ENCODE measurements at places on chromosomes 12 and 14.
A peak's percentile ranks its signal among the peaks of the same experiment; 100 is the strongest.

DNA sequence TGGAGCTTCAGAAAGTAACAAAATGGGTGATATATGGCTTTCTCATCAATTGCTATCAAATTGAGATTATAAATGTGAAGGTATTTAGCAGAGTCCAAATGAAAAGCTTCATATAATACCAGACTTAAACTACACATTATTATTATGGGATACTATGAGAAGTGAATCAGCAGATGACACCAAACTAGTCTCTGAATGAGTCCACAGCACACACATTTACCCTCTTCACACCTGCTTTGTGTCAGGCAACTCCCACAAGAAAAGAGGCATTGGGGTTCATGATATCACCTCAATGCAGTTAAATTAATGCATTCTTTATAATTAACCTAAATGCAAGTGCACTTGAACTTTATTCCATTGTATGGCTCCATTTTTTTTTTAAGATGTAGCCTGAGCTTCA lies 330.5 kb downstream of the BCL11B start:
- DNase-seq, result no peak

DNA sequence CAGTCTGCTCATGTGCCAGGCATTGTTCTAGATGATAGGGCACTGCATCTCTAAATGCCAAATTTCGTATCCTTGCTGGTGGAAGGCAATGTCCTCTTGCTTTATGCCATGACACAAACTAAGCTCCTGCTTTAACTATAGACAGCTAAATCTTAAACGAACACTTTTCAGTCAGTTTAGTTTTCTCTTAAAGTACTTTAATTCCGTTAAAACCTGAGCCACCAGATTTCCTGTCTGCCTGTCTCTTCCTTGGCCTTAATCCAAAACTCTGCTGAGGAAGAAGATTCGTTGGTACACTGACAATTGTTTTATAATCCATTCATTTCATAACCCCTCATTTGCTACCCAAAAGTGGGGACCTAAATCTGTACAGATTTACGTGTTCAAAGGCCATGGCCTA lies 194.4 kb upstream of the BCL2L14 start:
- no peak for DNase-seq

GRCh38 chr12:47722136-47722834 lies 3.0 kb downstream of the ENDOU start:
- no peak for DNase-seq

GRCh38 chr14:64410084-64410774 lies 22.1 kb downstream of the MTHFD1 start:
- DNase-seq, result no peak

- peak; percentile 9 for DNase-seq
Measured at GRCh38 chr14:96987086-96987474, 189.9 kb downstream of the VRK1 start.

DNA sequence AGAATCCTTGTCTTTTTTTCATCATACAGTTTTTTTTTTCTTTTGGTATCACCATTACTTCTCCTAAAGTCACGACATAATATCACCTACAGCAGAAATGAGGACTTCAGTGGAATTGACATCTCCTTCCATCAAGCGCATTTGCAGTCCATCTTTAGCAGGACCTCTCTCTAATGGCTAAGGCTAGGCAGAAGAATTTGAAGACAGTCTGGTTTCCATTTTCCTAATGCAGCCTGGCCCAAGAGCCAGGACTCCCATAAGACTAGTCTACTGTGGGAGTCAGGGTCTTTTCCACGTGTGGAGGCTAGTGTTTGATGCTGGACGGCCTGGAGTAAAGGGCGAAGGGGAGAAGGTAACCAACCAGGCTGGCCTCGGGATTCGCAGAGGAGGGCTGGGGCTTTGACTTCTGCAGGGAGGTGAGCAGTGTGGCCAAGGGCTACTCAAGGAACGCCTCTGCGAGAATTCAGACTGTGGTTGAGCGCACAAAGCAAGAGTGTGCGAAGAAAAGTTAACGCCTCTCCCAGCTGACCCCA lies 769 bp upstream of the ZNF740 start:
- no peak for DNase-seq

DNA sequence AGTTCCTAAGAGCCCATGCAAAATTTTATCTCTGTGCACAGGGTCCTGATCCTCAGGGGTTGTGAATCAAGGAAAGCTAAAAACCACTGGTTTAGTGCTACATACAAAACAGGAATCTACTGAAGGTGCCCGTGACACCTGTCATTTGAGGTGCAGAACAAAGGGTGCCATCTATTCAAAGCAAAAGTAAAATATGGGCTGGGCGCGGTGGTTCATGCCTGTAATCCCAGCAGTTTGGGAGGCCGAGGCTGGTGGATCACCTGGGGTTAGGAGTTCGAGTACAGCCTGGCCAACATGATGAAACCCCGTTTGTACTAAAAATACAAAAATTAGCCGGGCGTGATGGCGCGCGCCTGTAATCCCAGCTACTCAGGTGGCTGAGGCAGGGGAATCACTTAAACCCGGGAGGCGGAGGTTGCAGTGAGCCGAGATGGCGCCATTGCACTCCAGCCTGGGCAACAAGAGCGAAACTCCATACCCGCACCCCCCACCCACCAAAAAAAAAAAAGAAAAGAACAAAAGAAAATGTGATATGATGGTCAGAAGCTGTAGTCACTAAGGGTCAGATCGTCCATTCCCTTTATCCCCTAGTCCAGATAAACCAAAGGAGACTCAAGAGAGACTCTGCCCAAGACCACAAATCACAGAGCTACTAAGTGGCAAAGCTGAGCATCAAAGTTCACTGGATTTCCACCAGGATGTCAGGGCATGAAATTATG lies 3.4 kb downstream of the PPTC7 start:
- no peak for DNase-seq

DNA sequence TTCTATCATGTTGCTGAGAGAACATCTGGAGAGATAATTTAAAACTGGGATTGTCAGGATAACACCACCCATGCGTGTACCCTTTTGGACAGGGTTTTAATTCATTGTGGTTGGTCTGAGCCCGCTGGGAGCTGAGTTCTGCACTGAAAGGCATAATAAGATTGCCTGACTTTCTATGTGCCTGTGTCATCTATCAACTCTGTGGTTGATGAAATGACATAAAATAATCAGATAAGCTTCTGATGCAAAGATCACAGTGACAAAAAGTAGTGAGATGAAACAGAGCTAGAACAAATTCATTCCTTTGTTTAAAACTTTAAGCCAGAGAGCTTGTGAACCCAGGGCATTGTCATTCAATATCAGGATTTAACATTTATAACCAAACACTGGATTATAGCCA lies 98.7 kb downstream of the BBS10 start:
- DNase-seq, result no peak

- DNase-seq, result no peak
Measured at GRCh38 chr14:50062438-50063085, 53.8 kb downstream of the VCPKMT start.

DNA sequence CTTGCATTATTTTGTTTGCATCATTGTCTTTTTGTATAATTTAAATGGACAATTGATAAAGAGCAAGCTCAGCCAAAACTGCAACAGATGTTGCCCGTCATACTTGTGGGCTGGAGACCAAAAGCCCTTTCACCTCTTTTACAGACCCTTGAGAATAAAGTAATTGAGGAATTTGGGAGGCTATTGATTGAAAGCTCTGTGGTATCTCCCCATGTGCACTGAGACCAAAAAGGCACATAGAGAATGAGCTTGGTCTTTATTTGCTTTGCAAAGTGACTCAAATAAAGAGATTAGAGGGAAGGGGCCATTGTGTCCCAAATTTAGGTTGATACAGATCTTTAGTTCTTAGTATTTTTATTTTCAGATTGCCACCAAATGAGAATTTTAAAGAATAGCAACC lies 617.6 kb downstream of the TRHDE start:
- DNase-seq, result no peak

DNA sequence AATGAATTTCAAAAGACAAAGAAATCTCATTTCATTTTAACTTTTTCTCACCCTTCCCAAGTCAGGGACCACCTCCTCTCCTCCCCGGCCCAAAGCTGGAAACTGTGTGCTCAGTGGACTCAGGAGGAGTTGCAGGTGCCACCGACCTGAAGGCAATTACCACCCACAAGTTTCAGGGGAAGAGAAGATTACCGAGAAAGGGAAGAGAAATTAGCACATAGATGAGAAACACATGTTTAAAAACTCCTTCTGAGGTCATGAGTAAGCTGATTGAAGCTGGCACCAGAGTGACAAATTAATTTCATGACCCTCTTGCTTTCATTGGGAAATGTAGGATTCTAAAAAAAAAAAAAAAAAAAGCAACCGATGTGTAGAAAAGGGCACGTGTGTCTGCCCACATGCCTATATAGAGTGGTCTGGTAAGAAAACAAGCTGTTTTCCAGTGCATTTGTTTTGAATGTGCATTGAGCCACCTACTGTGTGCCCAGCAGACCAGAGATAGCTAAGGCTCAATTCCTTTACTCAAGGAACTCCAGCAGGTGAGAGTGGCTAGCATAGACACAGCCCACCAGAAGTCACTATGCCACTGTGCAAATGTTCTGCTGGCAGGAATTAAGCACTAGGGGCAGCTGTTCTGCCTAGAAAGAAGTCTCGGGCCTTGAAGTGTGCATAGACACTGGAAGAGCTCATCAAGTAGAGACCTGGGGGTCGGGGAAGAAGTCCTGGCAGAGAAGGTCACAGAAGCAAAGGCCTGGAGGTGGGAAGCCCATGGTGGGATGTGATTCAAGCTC lies 30.5 kb downstream of the DPF3 start:
- no peak for DNase-seq

GRCh38 chr12:3744229-3744901 lies 8.5 kb downstream of the CRACR2A start:
- DNase-seq, result no peak

DNA sequence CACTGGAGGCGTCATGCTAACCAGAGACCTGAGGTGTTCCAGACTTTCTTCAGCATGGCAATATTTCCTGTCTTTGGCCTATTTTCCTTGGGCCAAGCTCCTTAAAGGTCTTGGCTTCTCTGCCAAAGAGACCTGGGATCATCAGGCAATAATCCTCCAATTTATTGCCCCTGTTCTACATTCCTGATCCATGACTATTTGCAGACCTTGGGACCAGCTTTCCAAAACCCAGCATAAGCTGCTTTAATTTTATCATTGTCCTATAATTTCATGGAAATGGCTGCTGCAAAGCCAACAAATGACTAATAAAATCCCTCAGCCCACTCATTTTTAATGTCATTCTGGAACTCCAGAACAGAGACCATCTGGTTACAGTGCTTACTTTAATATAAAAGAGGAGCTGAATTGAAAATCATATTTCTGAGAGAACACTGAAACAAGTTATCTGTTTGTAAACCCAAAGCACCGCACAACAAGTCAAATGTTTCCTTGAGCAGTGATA lies 166.9 kb upstream of the BTG1 start:
- no peak for DNase-seq

DNA sequence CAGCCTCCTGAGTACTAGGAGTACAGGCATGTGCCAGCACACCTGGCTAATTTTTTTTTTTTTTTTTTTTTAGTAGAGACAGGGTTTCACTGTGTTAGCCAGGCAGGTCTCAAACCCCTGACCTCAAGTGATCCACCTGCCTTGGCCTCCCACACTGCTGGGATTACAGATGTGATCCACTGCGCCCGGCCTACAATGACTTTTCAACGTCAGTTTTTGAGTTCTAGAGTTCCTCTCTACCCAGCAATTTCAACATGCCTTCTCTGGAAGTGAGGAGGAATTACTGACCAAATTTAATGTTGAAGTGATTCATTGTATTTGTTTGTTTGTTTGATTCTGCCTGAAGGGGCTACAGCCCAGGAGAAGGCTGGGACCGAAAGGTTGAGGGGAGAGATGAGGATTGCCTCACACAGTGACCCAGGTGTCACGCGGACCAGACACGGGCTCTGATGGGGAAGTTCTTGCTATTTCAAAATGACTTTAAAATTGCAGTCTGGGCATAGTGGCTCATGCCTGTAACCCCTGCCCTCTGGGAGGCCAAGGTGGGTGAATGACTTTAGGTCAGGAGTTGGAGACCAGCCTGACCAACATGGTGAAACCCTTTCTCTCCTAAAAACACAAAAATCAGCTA lies 8.6 kb upstream of the DENR start:
- no peak for DNase-seq

DNA sequence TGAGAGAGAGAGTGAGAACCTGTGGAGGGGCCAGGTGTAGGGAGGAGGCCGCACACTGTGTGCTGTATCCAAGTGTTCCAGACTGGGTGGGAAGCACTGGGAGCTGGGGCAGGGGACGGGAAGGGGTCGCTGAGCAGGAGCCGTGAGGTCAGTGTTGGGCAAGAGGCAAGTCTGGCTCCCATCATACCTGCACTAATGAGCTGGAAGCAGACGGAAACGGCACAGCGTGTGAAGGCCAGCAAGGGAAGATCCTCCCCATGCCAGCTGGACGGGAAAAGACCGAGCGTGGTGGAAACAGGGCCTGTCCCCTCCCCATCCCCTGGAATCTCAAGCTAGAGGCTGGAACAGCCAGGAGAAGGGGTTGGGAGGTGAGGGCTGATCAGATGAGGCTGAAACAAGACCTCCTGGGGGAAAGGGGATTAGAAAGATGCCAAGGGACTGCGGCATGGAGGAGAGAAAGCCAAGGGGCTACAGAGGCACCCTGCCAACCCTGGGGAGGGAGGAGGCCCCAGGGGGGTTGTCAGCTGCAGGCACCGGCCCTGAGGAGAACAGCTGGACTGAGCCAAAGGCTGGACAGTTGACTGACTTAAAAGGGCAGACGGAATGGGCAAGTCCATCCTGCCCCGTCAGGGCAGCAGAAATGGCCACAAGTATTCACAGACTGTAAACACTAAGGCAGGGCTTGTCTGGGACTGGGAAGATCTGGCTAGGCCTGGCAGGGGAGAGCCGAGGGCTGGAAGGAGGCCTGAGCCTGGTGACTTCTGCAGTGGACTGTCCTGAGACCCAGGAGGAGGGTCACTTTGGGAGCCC lies 19.0 kb upstream of the LTBP2 start:
- DNase-seq, result no peak

GRCh38 chr14:20668969-20669368 lies 15.4 kb upstream of the RNASE4 start:
- no peak for DNase-seq

- DNase-seq, result no peak
Measured at GRCh38 chr14:94142836-94143235, 13.4 kb upstream of the IFI27L2 start.

GRCh38 chr12:20245491-20245890 lies 122.8 kb upstream of the PDE3A start:
- DNase-seq, result no peak

- no peak for DNase-seq
Measured at GRCh38 chr14:101137234-101137633, 233.7 kb upstream of the RTL1 start.

- DNase-seq, result no peak
Measured at GRCh38 chr12:26658991-26659390, 174.0 kb downstream of the ITPR2 start.

- DNase-seq, result no peak
Measured at GRCh38 chr12:121364683-121365121, 12.5 kb upstream of the ANAPC5 start.

Data from GM19239 (cell line).